Left lobe of liver (tissue), 2 donors: ENCODE measurements at places on chromosomes 11 and 22. TPM values are rescaled to one million over a fixed set of nuclear protein-coding genes. Genes with fewer than 3 reads are reported as not detected.
A peak's percentile ranks its signal among the peaks of the same experiment; 100 is the strongest.

The ZFTA gene
- 14.8 TPM for total RNA-seq

The UCP2 gene
- 6.1 TPM for total RNA-seq

The CABP4 gene
- 1.1 TPM for total RNA-seq

GRCh38 chr11:69002570-69003231 is 10.3 kb downstream of the MRGPRF start:
- DNase-seq, result peak; percentile 43

- DNase-seq, result no peak
Measured at GRCh38 chr11:46832511-46833214, 13.4 kb downstream of the CKAP5 start.

- no peak for DNase-seq
Measured at GRCh38 chr22:23888615-23889401, 5.4 kb upstream of the MIF start.
